ENCODE measurements at places on chromosomes 16 and 17.

GRCh38 chr17:42315402-42316156 lies 27.3 kb downstream of the STAT5A start:
- DNase-seq: no peak

- DNase-seq: no peak
Observed at GRCh38 chr16:48575471-48576050, 34.4 kb downstream of the N4BP1 start.

DNA sequence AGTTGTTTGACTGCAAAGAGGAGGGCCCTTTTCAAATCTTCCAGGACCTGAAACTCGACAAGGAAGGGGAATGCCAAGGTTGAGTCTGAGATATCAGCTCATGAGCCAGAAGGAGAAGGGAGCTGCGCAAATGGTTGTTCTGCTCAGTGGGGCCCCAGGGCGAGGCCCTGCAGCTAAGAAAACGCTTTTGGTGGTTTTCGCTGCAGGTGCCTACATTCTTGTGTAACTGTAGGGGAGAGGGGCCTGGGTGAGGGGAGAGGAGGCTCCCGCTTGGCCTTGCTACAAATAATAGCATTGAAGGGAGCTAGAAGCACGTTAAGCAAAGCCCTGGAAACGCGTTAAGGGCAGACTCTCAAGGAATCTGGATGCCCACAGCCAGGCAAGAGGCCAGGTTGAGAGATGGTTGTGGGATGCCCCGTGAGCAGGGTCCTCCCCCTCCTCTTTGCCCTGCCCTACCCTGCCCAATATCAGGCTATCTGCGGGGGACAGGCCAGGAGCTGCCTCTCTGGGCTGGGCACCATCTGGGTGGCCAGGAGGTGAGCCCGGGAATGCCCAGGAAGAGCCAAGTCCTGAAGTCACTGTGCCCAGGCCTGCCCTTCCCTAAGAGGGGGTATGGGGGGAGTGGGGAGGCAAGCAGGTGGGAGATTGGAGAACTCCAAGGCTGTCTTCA lies 21.9 kb downstream of the GPR142 start:
- no peak for DNase-seq

DNA sequence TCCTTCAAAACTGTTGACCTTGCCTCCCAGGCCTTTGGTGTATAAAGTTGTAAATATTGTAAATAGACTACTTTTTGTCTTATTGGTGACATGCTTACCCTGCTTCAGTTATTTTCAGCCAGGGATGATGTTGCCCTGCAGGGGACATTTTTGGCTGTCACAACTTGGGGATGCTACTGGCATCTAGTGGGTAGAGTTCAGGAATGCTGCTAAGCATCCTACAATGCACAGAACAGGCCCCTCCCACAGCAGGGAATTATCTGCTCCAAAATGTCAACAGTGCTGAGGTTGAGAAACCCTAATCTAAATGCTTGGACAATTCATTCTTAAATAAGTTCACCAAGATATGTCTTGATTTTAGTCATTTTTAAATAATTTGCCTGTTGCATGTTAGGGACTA lies 459.8 kb downstream of the PMP22 start:
- no peak for DNase-seq

DNA sequence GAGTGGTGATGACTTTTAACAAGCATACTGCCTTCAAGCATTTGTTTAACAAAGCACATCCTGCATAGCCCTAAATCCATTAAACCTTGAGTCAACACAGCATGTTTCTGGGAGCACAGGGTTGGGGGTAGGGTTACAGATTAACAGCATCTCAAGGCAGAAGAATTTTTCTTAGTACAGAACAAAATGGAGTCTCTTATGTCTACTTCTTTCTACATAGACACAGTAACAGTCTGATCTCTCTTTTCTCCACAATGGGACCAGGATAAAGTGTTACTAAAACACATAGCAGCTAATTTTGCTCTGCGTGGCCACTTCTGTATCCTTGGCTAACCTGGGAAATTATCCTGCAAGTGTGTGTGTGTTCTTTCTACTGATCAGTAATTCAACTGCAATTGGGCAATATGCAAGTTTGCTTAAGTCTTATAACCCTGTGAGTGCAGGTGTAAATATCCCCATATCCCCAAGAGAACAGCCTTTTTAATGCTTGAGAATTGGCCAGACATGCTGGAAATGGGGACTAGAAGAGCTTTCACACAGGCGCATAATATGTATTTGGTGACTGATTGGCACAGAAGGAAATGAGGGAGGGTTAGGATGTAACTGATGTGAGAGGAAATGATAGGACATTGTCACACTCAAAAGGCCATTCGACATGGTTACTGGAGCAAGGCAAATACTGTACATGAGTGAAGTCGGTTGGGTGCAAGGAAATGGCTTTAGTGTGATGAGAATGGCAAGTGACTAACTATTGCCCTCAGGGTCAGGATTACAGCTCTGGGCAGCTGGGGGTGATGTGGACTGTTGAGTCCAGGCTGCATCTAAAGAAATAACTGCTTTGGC lies 10.8 kb upstream of the ANKS4B start:
- DNase-seq: no peak

DNA sequence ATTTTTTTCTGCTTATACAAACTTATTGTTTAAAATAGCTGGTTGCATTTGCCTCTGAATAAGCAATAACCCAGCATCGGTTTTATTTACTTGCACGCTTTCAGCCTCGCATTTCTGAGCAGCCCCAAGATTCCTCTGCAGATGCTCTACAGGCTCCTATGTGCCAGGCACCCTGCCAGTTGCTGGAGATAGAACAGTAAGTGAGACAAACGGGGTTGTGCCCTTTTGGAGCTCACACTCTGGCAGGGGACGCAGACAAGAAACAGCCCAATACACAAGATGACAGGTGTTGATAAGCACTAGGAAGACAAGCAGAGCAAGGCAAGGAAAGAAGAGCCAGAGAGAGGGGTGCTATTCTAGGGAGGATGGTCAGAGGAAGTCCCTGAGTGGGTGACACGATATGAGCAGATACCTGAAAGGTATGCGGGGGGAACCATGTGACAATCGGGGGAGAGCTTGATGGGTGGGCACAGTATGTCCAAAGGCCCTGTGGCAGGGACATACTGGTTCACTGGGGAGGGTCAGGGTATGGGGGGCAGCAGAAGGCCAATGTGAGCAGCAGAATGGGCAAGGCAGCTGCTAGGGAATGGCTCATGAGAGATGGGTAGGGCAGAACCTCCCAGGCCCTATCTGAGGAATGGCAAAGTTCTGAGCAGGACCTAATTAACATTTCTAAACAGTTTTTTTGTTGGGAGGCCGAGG lies 18.7 kb upstream of the ADORA2B start:
- no peak for DNase-seq

GRCh38 chr17:58250344-58251011 lies 12.1 kb downstream of the LPO start:
- no peak for DNase-seq

GRCh38 chr17:28372203-28372944 lies 880 bp downstream of the SARM1 start:
- no peak for DNase-seq

DNA sequence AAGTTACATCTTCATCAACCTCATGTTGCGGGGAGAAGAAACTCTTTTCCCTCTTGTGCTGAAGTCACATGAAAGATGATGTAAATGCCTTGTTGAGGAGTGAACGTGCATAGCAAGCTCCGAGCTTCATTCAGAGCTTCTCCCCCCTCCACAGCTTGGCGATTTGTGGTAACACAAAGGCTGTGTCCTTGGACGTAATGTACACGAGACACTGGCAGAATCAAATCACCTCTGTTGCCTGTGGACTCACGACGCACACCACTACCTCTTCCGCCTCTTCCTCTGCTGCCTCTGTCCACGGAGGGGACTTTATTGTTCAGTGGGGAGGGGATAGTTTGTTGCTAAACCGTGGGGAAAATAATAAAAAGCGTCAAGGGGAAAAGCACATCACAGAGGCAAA lies 54.9 kb upstream of the CHMP6 start:
- no peak for DNase-seq

GRCh38 chr16:23131931-23132621 lies 17.2 kb downstream of the USP31 start:
- no peak for DNase-seq

DNA sequence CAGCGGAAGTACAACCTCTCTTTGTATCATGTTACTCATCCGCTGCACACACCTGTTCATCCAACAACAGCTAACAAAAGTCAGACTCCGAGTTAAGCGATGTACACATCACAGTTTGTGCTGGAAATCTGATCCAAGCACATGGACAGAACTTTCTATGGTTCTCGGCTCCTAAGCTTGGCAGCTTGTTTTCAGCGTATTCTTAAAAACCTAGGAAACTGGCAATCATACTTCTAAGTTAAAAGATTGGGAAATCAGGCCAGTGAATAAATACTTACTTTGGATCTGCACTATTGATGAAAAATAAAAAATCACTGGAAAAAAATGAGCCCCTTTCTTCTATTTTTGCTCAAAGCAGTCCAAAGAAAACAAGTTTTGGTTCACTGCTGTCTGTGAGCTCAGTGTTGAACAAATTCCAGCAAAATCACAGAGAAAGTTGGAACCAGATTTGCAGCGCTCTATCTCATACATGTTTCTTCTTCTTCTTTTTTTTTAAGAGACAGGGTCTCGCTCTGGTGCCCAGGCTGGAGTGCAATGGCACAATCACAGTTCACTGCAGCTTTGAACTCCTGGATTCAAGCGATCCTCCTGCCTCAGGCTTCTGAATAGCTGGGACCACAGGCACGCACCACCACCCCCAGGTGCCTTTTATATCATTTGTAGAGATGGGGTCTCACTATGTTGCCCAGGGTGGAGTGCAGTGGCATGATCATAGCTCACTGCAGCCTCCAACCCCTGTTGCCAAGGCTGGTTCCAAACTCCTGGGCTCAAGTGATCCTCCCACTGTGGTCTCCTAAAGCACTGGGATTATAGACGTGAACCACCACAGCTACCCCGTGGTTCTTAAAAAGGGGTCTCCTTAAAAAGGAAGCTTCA lies 71.6 kb upstream of the CREBBP start:
- no peak for DNase-seq

DNA sequence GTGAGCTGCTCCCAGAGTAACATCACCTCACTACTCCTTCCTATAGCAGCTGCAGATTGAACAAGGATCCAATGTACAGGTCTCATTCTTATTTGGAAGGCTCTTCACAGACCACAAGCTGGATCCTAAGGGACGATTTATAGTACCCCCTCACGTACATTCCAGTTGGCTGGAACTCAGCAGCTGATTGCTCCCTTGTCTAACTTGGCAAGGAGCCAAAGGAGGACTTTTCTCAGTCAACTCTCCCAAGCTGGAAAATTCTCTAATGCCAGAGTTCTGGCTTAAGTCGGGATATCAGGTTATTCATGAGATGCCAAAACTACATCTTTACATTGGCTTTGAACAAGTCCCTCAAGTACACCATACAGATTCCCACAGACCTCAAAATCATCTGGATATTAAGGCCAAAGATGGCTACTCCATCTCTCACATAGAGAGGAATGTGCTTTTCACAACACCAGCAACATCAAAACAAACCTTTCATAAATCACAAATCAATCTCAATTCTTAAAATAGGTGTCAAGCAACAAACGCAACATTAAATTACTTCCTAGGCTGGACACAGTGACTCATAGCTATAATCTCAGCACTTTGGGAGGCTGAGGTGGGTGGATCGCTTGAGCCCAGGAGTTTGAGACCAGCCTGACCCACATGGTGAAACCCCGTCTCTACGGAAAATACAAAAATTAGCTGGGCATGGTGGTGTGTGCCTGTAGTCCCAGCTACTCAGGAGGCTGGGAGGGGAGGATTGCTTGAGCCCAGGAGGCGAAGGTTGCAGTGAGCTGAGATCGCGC lies 39.3 kb downstream of the SMG6 start:
- no peak for DNase-seq

GRCh38 chr16:56312556-56312955 lies 112.8 kb downstream of the AMFR start:
- no peak for DNase-seq

DNA sequence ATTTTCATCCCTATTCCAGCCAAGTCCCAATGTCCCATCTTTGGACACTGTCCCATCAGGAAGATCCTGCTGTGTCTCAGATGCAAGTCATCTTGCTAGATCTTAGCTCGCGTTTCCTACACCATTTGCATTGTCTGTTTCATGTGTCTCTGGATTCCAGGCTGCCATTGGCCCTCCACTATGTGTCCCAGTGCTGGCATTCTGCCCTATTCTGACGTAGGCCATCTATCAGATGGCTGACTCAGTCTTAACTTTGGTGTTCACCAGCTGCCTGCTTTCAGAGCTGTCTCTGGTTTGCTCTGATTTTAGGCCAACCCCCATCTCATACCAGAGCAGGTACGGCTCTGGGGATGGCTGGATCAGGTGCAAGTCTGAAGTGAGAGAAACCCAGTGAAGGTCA lies 300.9 kb upstream of the ASIC2 start:
- no peak for DNase-seq

GRCh38 chr17:80992077-80992947 lies 671 bp downstream of the CHMP6 start:
- no peak for DNase-seq

- no peak for DNase-seq
Observed at GRCh38 chr17:28937044-28937729, 14.1 kb downstream of the PHF12 start.

GRCh38 chr16:89538286-89538685 lies 22.2 kb upstream of the RPL13 start:
- DNase-seq: no peak

DNA sequence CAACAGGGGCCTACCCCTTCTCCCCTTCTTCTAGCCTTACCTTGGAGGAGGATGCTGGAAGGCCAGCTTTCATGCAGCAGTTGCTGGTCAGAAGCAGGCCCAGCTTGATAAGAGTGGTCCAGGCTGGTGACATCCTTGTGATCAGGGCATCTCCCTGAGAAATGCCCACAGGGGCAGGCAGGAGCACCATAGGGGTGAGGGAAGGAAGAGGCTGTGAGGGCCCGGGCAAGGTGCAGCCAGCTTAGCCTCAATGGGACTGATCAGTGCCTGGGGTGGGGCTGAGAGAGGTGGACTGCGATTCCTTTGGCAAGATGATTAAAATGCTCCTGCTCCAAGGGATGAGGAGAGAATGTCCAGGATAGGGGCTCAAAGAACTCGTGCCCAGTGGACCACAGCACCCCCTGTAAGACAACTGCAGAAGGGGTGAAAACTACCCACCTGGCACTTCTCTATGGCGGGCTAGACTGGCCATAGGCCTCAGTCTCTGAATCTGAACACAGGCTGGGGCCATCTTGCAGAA lies 9.5 kb upstream of the GALK1 start:
- no peak for DNase-seq

DNA sequence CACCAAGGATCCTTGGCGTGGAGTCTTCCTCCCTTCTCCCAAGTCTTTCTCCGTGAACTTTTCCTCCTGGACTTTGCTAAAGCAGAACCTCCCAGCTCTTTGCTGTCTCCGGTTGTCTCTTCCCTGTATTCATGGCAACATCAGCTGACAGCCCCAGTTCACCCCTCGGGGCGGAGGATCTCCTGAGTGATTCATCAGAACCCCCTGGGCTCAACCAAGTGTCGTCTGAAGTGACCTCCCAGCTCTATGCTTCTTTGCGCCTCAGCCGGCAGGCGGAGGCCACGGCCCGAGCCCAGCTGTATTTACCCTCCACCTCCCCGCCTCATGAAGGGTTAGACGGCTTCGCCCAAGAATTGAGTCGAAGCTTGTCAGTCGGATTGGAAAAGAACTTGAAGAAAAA lies 943 bp downstream of the CNTROB start:
- no peak for DNase-seq
